ENCODE measurements at places on chromosomes 5 and 9. TPM values are rescaled to one million over a fixed set of nuclear protein-coding genes. Genes with fewer than 3 reads are reported as not detected.

DNA sequence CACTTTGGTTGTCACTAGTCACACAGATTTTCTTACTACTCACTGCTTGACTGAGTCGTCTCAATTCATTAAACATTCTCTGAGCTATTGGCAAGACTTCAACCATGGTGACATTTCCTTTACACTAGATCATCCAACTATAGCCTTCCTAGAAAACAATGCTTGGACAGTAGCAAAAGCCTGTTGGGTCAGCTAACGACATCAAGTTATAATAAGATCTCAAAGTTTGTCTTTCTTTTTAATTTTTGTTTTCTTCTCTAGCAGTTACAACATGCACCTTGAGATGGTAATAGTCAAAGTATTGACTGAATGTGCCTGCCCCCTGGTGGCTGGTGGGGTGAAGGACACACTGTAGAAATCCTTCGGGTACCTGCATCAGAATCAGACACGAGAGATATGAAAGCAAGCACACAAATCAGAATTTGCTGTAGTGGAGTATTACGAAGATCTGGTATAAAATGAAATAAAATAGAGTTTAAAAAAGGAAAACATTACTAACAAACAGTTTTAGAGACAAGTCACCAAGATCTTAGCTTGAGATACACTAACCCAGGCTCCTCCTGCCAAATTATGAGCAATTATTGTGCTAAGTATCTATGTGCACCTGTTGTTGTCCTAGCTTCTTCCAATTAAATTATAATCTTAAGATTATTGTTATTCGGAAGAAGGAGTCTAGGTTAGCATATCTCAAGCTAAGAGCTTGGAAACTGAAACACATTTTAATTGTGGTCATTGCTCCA lies 81.2 kb downstream of the ARL15 start:
- peak; percentile 62 for DNase-seq

DNA sequence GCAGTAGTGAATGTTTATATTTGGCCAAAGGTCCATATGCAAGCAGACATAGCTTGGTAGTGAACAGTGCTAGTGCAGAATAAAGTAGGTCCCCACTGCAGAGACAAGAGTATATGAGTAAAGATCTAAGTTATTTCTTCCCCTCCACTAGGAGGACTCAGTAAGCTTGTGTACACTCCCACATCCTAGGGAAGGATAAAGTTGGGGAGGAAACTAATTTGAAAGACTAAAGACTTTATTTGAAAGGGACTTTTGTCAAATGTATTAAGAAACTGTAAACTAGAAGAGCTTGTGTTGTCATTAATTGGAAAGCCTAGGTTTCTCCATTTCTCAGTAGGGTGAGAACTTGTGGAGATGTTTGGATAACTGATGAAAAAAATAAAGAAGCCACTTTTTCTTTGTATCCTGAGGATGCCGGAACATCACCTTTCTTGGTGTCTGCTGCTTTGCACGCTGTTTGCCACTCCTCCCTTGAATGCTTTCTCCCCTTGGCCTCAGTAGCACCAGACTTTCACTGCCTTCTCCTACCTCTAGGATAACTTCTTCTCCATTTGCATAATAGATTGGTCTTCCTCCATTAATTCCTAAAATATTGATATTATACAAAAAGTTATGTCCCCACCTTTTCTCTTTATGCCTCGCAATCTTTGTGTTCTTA lies 329.0 kb downstream of the PARP8 start:
- DNase-seq, result no peak

DNA sequence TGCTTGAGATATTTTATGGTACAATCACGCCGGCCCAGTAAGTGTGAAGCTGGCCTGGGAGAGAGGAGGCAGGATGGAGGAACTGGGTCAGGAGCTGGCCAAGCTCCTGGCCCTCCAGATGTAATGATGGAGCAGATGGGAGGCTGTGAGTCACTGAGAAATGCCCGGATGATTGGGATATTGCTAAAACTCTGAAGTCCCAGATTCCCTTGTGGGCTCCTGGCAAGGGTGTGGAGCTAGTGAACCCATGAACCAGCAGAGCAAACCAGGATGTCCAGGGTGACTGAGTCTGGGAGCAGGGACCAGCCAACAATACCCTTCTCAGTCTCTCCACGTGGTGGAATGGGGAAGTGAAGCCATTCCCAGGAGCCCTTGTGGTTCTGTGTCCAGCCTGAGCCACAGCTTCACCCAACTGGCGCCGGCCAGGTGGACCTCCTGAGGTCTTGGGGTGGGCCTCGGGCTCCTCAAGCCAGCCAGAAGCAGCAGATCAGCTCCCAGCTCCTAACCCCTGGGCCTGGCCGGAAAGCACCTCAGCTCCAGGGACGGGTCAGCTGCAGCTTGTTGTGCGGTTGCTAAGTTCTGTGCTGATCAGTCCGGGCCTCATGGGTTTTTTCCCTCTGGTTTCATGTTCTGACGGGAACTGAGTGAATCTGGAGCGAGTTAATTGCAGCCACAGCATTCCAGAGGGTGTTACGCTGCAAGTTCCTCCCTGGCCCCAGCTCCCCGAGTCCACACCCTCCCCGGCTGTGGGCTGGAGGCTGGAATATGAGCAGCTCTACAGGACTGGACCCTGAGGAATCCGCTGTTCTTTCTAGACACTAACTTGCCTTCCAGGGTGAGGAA lies 37.6 kb downstream of the DUSP1 start:
- peak; percentile 62 for DNase-seq

DNA sequence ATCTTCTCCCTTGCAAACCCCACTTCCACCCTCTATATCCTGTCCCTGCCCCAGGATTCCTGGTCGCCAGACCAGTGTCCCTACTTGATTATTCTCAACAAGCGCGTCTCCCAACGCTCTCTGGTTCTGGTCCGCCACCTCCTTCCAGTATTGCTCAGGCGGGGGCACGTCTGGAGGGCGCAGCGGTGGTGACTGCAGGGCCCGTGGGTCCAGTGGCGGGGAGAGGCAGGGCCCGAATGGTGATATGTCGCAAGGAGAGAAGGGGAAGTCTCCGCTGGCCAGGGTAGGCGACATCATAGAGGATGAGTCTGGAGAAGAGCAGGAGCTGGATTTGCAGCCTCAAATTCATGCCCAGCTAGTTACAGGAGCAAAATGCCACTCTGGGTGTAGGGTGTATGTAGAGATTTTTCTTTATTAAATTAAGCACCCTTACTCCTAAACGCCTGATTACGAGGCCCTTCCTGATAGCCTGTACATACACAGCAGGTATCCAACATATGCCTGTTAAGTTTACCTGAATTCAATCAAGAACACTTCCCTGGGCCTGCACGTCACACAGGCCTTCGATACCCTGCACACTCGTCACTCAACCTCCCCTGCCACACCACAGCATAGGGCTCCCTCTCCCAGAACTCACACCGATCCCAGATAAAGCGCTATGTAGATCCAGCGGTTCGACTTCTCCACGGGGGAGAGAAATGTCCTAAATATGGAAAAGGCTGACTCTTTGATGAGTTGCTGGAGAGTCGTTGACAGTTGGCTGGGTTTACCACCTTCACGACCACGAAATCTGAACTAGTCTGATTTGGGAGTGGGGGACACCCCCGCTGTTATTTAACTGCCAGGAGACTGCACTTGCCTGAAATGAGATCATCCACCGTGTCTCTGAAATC lies 4.8 kb downstream of the MCIDAS start:
- DNase-seq, result no peak

DNA sequence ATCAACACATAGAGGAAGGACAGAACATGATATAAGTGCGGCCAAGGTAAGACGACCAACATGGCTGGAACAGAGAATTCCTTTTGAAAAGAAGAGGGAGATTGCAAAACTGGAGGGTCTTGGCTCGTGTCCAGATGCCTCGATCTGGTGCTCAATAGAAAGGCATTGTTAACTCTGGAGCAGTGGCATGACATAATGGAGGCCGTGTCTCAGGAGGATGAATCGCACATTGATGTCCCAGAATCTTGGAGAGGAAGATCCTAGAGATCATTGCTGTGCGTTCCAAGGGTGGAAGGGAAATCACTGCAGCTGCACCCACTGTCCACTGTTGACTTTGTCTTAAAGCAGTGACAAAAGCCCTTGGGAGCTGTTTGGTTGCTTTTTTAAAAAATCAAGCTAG lies 30.9 kb downstream of the GRAMD2B start:
- no peak for DNase-seq

DNA sequence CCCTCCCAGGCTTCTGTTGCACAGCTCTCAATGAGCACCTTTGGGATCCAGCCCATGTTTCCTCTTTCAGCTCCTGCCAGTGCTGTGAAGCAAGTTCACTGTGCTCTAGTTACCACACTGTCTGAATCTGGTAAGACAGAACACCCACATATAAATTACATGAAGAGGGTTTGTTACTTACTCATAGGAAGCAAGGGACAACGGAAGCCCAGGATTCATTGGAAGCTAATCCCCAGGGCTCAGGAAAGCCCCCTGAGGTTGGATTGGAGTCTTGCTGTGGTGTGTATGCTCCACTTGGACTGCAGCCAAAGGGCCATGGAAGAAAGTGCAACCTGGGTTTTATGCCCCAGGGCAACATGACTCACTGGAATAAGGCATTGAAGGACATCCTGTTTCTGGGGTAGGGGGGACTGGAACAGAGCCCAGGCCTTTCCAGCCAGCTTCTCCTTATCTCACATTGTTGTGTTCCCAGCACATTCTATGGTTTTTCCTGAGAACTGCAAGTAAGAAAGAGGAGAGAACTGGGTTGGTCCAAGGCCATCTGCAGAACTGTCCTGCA lies 15.6 kb upstream of the CLK4 start:
- DNase-seq, result peak; percentile 54

DNA sequence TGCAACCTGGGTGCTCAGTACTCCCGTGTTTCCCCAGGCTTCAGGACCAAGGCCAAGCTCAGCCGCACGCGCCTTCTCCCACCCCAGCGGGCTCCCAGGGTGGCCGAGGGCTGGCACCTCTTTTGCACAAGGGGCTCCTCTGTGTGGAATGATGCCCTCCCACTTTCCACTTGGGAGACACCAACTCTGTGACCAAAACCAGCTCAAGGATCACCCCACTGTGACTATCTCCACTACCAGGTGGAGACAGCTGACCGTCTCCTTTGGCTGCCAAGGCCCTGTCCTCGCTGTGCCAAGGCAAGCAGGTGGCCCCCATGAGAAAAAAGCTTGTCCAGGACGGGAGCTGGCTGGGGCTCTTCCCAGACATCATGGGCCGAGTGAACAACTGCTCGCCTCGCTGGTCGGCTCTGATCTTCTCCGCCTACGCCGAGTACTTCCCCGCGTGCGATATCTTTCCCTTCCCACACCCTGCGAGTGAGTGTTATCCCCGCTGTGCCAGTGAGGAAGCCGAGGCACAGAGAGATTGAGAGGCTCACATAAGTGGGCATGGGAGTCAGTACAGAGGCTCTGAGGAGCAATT lies 132.8 kb downstream of the ZNF354C start:
- no peak for DNase-seq

The SLC34A3 gene
- not detected for polyA plus RNA-seq

The PRRT1B gene
- not detected for polyA plus RNA-seq

DNA sequence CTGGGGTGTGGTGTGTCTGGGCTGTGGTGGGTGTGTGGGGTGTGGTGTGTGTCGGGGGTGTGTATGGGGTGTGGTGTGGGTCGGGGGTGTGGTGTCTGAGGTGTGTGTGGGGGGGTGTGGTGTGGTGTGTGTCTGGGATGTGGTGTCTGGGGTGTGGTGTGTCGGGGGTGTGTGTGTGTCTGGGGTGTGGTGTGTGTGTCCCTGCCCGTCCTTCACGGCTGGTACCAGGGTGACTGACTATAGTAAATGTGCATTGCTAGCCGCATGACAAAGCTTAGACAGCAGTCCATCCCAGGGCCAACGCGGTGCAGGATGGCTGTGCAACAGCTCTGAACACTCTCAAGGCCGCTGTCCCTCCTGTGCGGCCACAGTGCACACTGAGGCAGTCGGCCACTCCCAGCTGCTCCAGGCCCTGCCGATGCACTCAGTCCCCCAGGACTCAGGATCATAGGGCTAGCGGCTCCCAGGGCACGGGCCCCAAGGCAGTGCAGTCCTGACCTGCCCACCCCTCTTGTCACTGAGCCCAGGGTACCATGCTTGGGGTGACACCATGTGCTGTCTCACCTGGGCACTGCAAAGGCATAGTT lies 54.0 kb downstream of the SECISBP2 start:
- no peak for DNase-seq

DNA sequence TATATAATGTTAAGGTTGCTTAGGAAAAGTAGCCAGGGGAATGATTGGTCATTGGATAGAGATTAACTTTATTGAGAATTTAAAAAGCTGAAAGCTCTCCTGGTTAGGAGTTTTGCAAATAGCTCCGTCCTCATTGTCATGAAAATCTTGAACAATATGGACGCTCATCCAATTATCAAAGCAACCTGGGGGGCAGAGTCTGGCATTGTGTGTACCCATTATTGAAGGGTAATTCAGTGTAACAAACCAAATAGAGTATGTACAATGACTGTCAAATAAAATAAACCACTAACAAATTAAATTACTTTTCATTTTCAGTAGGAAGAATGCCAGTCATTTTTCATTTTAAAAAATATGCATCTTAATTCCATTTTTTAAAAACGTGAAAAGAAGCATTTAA lies 144.0 kb upstream of the GPR151 start:
- DNase-seq, result no peak

DNA sequence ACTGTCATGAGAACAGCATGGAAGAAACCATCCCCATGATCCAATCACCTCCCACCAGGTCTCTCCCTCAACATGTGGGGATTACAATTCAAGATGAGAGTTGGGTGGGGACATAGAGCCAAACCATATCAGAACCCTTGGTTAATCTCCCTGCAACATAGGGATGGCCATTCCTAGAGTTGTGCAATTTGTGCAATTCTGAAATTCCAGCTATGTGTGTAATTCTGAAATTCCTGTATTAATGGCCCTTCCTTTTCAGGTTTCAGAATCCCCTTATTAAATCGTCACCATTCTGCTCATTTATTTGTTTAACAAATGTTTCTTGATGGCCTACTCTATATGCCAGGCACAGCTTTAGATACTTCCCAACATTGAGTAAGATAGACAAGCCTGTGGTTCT lies 282.6 kb downstream of the SMARCA2 start:
- no peak for DNase-seq

- DNase-seq, result no peak
Observed at GRCh38 chr5:30100929-30101328, 1092.6 kb upstream of the CDH6 start.

GRCh38 chr9:127550751-127551150 lies 61.3 kb upstream of the STXBP1 start:
- DNase-seq, result no peak

- no peak for DNase-seq
Observed at GRCh38 chr5:53607886-53608285, 47.4 kb downstream of the NDUFS4 start.

The SLC22A4 gene
- 6.3 TPM for polyA plus RNA-seq

GRCh38 chr5:1639757-1640156 lies 116.0 kb upstream of the LPCAT1 start:
- no peak for DNase-seq

- DNase-seq, result peak; percentile 55
Observed at GRCh38 chr5:123752552-123753179, 240.7 kb downstream of the CSNK1G3 start.

DNA sequence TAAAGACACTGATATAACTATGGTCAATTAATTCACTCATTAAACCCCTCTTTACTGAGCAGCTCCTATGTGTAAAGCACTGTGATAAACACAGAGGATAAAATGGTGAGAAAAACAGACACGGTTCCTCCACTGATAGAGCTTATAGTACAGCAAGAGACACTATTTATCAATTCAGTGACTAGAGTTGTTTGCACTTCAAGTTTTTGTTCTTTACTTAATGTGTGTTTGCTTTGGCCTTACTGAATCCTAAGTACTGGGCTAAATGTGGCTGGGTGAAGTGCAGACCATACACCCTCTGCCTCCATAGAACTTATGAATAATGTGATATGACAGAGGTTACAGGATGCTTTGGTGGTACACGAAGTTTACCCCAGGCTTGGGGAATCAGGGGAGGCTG lies 80.1 kb upstream of the ITGA1 start:
- no peak for DNase-seq
